ENCODE measurements at places on chromosomes 16 and 17. TPM values are rescaled to one million over a fixed set of nuclear protein-coding genes. Genes with fewer than 3 reads are reported as not detected.

- DNase-seq = no peak
Observed at GRCh38 chr17:9162275-9162985, 141.1 kb downstream of the NTN1 start.

IGFALS gene
- total RNA-seq = 93.9 TPM

DNA sequence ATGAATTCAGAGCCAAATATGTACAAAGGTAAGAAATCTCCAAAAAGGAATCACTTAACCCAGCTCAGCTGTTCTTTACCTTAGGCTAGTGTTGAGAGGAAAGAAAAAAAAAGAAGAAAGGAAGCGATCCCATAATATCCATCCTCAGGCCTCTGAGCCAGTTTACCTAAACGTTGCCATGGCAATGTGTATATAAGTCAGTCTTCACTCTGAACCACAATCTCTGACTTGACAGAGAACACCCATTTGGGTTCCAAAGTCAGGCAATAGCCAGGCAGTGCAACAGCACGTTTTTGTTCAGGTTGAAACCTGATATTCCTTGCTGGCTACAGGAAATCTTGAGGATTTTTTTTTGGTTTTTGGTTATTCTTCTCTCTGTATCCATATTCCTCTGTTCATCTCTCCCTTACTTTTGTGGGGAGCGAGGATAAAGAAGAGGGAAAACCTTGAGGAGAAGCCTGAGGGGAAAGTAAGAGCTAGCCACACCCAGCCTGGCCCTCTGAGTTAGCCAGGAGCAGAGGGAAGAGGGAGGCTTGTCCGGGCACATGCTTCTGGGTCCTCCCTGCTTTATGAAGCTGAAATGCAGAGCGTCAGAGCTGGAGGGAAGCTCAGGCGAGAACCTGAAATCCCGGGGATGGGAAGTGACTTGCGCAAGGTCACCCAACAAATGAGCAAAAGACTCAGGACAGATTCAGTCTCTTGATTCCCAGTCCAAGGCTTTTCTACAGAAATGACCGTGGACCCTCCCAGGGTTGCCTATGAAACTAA is 152.7 kb downstream of the SOX9 start:
- no peak for DNase-seq

DNA sequence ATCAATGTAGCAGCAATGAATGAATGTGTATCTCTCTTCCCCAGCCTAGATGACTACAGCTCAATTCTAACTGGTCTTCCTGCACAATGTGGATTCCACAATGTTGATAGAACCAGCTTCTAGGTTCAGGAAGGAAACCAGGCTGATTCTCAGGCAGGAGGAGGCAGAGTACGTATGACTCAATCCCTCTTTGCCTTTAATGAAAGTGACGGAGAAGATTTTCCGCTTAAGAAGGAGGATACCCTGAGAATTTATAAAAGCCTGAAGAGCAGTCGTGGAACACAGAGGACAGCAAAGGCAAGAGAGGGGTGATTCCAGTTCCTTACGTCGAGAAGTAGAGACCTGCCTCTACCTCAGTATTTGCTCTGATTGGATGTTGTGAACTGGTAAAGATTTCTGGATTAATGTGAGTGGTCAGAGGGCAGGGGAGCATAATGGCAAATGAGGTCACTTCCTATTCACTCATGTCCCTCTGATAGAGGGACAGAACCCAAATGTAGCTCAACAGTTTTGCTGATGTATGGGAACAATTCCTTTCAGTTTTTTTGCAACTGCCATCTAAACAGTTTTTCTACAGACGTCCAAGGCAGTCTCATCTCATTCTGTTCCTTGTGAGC is 15.0 kb upstream of the SLC16A11 start:
- DNase-seq = no peak

- no peak for DNase-seq
Observed at GRCh38 chr17:62693616-62694409, 66.3 kb downstream of the MRC2 start.

- DNase-seq = peak; percentile 62
Observed at GRCh38 chr17:72556944-72557826, 436.4 kb downstream of the SOX9 start.

All from left lobe of liver (tissue), 2 donors.